ENCODE measurements at places on chromosomes 5 and 9. TPM values are rescaled to one million over a fixed set of nuclear protein-coding genes. Genes with fewer than 3 reads are reported as not detected.

OBP2B gene
- not detected for total RNA-seq

PTGR1 gene
- total RNA-seq = 161 TPM

ANKRD34B gene
- total RNA-seq = not detected

CSF2 gene
- not detected for total RNA-seq

PDLIM4 gene
- 43.3 TPM for total RNA-seq

FRMPD1 gene
- total RNA-seq = not detected

IGFBPL1 gene
- not detected for total RNA-seq

RBM18 gene
- total RNA-seq = 8.9 TPM

SPATA24 gene
- 10.9 TPM for total RNA-seq

RASGRF2 gene
- total RNA-seq = 9.1 TPM

IFNA13 gene
- total RNA-seq = not detected

LMBRD2 gene
- 12.2 TPM for total RNA-seq

FAM169A gene
- 0.17 TPM for total RNA-seq

OTP gene
- total RNA-seq = not detected

ENG gene
- total RNA-seq = 36.8 TPM

LRRC26 gene
- not detected for total RNA-seq

GRAMD2B gene
- total RNA-seq = 10.6 TPM

SNCAIP gene
- total RNA-seq = 0.66 TPM

FOXD4 gene
- total RNA-seq = 0.17 TPM

RNF208 gene
- total RNA-seq = 0.15 TPM

AGXT2 gene
- total RNA-seq = 0.17 TPM

SLC6A19 gene
- total RNA-seq = not detected

CCNH gene
- 48.0 TPM for total RNA-seq

EQTN gene
- total RNA-seq = not detected

SPINK4 gene
- total RNA-seq = not detected
